ENCODE measurements at places on chromosomes 5 and 9.

- DNase-seq = no peak
Observed at GRCh38 chr5:91928754-91929521, 545.8 kb upstream of the ARRDC3 start.

DNA sequence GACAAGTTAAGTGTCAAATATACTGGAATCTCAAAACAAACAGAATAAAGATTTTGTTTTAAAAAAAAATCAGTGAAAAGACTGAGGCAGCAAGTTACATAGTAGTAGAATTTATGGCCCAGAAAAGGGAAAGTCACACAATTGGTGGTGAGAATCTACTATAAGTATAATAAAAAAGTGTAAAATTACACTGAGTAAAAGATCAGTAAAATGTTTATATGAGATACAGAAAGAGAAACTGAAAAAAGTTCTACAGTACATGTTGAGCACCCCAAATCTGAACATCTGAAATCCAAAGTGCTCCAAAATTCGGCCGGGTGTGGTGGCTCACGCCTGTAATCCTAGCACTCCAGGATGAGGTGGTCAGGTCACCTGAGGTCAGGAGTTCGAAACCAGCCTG is 15.0 kb downstream of the AGTPBP1 start:
- no peak for DNase-seq

- no peak for DNase-seq
Observed at GRCh38 chr5:172052450-172053236, 46.2 kb upstream of the FBXW11 start.

GRCh38 chr9:94909250-94909894 is 182.9 kb downstream of the AOPEP start:
- DNase-seq = no peak

DNA sequence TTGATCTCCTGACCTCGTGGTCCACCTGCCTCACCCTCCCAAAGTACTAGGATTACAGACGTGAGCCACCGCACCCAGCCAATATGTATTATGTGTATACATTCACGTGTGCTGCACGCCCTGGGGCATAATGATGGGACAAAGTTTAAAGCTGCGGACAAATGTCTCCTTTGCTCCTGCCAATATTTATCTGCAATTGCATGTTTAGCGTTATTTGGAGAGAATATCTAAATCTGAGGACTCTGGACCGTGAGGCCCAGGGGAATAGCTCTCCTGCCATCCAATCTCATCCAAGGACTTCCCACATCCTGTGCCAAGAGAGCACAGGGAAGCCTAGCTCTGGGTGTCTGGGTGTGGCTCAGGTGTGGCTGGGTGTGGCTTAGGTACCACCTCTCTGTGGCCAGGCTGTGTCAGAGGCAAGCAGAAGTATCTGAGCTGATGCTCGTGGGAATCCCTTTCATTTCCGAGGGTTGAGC is 6.9 kb upstream of the BOD1 start:
- DNase-seq = no peak

DNA sequence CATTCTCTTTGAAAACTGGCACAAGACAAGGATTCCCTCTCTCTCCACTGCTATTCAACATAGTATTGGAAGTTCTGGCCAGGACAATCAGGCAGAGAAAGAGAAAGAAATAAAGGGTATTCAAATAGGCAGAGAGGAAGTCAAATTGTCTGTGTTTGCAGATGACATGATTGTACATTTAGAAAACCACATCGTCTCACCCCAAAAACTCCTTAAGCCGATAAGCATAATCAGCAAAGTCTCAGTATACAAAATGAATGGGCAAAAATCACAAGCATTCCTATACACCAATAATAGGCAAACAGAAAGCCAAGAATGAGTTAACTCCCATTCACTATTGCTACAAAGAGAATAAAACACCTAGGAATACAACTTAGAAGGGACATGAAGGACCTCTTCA is 21.0 kb upstream of the EPB41L4A start:
- DNase-seq = no peak

DNA sequence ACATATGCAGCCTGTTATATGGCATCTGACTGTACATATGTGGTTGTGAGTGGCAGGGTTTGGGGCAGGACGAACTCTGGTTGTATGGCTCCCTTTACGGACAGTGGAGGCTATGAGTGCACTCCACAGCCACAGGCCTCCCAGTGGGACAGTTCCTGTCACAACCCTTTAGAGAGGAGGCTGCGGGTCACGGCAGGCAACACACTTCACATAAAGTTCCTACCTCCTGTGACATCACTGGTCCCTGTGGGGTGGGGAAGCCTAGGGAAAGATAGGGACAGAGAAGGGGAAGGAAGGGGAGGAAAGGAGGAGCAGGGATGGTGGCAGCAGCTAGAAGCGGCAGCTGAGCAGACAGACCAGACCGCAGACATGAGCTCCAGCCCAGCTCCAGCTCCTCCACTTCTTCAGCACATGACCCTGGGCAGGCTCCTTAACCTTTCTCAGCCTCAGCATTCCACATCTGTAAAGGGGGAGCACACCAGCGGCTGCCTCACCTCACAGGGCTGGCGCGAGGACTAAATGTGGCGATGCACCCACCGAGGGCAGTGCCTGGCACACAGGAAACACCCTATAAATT is 27.4 kb upstream of the CORO2A start:
- no peak for DNase-seq

GRCh38 chr9:132426639-132427414 is 16.8 kb downstream of the CFAP77 start:
- DNase-seq = no peak

DNA sequence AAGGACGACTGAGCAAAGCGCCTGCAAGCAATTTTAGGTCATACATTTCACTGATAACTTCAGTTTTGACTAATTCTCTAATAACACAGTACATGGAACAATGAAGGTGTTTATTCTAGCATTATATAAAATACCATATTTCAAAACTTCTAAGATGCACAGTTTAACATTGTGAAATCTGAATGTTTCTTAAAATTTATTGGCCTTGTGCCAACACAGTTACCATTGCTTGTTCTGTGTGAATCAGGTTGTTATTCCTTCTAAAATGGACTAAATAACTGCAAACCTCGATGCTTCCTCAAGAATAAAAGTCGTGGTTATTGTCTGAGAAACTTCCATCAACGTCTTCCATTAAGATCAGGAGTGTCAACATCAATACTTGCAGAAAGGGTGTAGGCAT is 8.0 kb downstream of the MCC start:
- DNase-seq = no peak

Data from activated gamma-delta T cell treated with Interleukin-2 at 50 U/mL for 16 hours (primary cell).